ENCODE measurements at places on chromosomes 5 and 9.

- peak; percentile 94 for DNase-seq
These were observed 24.8 kb upstream of the IER5L start for GRCh38 chr9:129202613-129203555.

DNA sequence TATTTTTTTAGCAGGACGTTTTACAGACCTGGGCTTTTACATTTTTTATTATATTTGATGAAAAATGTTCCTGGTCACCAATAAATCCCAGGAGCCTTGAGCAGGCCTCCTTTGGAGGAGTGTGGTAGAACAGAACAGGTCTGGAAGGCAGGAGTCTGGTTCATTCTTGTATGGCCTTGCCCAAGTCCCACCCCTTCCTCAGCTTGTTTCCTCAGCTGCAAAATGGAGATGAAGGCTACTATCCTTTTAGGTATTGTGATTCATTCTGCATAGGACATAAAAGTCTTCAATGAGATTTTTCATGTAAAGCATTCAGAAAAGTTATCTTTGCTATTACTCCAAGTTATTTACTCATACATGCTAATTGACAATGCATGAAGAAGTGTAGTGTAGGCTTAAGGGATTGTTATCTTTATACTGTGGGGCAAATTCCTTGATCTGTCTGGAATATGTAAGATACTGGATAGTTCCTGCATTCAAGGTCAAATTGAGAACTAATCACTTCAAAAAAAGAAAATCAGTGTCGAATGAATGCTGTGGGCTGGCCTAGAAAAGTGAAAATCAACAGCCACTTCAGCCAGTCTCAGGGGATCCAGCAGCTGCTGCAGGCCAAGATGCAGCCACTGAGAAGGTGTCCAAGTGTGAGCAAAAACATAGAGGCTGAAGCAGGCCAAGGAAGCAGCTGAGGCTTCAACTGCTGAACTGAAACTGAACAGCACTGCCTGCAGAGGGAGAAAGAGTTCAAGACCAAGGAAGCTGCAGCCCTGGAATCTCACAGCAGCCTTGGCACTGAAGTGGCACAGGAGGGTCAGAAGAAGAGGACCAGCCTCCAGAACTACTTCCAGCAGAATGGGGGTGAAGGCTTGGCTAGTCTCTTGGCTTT lies 15.5 kb upstream of the SLC36A3 start:
- no peak for DNase-seq

GRCh38 chr9:110293248-110293647 lies 36.9 kb upstream of the TXN start:
- DNase-seq = no peak

DNA sequence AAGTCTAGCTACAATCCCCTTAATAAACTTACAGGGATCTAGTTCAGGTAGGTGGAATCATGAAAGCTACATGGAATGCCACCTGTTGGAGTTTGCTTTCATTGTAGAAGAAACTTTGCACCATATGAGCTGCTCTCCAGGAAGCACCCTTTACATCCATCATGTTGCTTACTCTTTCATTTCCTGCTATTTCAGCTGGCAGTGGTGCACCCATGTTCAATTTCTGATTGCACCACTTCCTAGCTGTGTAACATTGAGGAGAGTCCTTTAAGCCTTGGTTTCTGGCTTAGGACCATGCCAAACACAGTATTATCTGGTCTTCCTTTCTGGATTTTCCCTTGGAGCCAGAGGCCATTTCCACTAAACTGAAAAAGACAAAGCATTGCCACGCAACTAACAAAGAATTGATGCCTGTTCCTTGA lies 123.3 kb upstream of the SLC12A2 start:
- DNase-seq = no peak
